Fibroblast of pulmonary artery (primary cell): ENCODE measurements at places on chromosomes 7 and 10.
A peak's percentile ranks its signal among the peaks of the same experiment; 100 is the strongest.

GRCh38 chr10:85650791-85651496 is 715.7 kb downstream of the GRID1 start:
- no peak for DNase-seq

DNA sequence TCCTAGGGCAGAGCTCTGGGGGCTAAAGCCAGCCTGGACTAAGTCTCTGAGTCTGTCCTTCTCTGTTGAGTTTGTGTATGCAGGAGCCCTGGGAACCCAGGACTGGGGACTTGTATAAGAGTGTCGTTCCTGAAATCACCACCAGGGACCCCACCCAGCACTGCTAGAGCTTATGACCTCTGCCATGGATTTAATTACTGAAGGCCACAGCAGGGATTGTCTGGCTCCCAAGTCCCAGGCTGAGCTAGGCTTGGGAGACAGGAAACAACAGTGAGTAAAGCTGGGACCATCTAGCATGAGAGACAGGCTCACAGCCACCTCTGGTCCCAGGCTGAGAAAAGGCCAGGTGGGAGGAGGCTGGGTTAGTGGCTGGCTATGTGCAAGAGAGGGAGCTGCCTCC is 1.4 kb upstream of the TSPAN15 start:
- peak; percentile 46 for DNase-seq

GRCh38 chr10:119084896-119085295 is 4.3 kb upstream of the EIF3A start:
- DNase-seq: no peak

- no peak for DNase-seq
Observed at GRCh38 chr7:41637049-41637448, 65.8 kb downstream of the INHBA start.

GRCh38 chr10:127863231-127863825 is 29.4 kb downstream of the CLRN3 start:
- DNase-seq: no peak

GRCh38 chr7:38702002-38702535 is 70.9 kb upstream of the AMPH start:
- no peak for DNase-seq

GRCh38 chr10:56785292-56785691 is 424.2 kb upstream of the ZWINT start:
- no peak for DNase-seq

DNA sequence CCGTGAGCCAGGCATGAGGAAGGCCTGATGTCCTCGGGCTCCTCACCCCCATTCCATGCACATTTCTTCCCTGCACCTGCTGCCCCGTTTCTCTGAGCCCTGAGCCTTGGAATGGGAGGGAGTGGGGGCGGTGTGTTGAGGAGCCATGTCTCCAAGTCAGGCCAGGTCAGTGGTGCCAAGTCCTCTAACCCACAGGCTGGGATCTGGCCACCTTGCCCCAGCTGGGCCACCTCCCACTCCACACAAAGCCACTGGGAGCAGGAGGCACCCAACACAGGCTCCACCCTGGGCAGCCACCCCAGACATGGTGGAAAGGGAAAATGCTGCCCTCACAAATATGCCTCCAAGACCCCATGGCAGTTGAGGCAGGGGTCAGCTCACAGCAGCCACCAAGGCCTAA is 27.7 kb downstream of the ZCCHC24 start:
- no peak for DNase-seq

GRCh38 chr7:109386959-109387358 is 817.3 kb downstream of the DNAJB9 start:
- no peak for DNase-seq

DNA sequence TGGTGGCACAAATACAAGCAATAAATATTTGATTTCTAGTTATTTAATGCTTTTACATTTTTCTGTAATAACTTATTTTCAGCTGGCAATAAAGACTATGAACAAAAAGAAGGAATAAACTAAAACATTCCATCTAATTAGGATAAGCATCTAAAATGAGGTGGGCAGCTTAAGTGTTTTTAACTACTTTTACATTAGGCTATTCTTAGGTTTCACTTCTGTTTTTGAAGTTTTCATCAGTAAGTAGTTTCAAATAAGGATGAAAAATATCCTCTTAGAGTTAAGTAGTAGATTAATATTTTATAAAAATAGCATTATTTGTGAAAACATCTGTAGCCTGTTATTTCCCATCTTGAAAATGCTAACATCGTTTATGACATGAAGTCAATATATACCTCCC is 15.9 kb downstream of the NT5C2 start:
- no peak for DNase-seq

DNA sequence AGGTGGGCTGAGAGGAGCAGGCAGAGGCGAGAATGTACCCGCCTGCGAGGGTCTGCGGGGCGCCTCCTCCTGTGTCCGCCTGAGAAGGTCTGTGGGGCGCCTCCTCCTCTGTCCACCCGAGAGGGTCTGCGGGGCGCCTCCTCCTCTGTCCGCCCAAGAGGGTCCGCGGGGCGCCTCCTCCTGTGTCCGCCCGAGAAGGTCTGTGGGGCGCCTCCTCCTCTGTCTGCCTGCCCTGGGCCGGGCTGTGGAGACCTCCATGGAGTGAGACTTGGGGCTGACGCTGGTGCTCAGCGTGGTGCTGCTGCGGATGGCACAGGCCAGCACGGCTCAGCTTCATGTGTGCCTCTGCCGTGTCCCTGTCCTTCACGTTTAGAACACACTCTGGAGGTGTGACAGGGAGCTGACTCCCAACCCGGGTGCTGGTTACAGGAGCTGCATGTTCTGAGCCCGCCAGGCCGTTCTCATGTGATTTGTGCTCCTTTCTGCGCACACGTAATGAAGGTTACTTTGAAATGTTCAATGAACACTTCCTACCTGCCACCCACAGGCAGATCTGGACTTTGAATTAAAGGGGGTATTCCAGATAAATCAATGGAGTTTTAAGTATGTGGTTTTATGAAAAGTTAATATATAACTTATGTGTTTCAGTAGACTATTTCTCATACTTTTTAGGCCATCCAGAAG is 20.5 kb upstream of the GET4 start:
- no peak for DNase-seq

DNA sequence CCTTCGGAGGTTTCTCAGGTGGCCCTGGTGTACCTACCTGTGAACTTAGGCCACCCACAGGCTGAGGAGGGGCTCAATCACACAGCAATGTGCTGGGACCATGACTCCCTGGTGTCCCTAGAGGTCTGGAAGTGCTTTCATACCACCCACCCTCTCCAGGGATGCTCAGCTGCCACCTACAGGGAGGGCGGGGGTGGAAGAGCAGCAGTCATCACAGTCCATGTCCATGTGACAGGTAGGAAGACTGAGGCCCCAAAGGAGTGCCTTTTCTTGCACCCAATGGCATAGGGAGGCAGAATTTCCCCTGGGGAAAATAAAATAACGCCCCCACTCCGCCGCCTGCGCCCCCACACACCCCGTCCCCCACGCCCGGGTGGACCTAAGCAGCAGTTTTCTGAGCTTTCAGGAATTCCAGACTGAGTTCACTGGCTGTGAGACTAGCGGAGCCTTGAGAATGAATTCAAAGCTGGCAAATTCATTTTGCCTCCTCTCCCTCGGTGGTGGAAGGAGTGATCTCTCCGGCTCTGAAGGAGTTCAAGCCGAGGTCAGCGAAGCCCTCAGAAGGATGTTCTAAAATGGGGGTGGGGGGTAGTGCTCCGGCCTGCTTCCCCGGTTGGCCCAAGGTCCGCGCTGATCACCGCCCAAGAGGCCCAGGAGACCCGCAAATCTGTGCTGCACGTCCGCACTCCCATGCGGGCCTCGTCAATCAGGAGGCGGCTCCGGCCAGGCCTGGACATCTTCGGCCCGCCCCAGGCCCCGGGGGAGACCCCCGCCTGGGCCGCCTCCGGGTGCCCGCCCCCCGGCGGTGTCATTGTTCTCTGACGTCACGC is 2.1 kb upstream of the ZMIZ1 start:
- peak; percentile 24 for DNase-seq

- no peak for DNase-seq
Observed at GRCh38 chr7:140752533-140752932, 56.0 kb downstream of the NDUFB2 start.

- DNase-seq: peak; percentile 90
Observed at GRCh38 chr7:133436014-133436428, 183.1 kb downstream of the EXOC4 start.

DNA sequence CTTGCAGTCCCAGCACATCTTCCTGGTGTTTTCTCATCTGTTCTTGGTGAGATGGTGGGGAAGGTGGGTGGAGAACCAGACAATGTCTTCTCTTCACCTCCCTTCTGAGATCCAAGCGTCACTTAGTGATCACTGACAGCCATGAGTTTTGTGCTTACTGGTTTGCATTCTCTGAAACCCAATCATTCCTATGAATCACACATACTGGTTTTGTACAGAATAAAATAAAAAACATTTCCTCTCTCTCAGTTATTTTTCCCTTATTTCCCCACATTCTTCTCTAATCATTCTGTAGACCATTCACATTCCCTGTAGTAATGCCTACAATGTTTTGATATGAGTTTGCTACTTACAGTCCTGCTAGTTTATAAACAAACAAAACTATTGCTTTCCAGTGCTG is 143.8 kb upstream of the SLC13A1 start:
- no peak for DNase-seq

DNA sequence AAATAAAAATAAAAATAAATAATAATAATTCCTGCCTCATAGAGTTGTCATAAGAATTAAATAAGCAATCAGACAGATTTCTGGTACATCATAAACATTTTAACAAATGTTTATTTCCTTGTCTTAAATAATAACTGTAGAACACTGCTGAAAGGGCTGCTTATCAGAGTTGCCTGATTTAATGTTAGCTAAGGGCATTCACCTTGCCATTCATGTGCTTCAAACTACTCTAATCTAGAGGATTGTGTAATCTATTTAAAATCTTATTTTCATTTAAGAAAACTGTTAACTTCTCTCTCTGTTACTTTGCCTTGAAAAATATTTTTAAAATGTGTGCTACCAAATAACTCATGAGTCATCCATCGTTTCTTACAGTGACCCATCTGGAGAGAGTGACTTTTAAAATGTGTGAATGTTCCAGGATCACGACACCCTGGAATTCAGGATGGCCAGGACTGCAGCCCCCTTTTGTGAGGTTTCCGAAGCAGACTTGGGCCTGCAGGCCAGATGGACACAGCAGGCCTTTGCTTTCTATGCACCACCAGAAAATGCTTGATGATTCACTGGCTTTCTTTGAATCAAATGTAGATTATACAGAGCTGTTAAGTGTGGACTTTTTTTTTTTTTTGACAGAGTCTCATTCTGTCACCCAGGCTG is 109.1 kb upstream of the TNS3 start:
- peak; percentile 38 for DNase-seq

GRCh38 chr10:19719284-19719683 is 96.9 kb upstream of the PLXDC2 start:
- DNase-seq: peak; percentile 51

GRCh38 chr7:132592936-132593335 is 16.7 kb upstream of the PLXNA4 start:
- no peak for DNase-seq

GRCh38 chr7:37480041-37481031 is 31.7 kb upstream of the ELMO1 start:
- peak; percentile 1 for DNase-seq

DNA sequence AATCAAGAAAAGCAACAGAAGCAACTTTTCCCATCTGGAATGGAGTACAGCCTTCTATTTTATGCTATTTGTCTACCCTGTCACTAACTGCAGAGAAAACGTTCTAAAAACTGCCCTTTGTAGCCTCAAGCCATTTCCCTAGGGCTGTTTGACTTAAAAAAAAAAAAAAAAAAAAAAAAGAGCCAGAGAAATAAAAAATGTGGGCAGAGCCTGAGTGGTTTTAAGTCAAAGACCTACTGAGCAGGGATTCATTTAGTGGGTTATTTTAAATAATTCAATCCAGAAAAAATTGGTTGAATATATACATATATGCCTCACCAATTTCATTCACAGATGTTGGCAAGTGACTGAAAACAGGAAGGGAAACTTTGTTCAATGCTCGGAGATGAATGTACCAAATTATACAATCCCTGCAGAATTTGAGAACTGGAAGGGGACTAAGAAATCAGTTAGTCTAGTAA is 75.2 kb downstream of the PPP1R3C start:
- no peak for DNase-seq

GRCh38 chr7:40711706-40712105 is 576.9 kb downstream of the SUGCT start:
- DNase-seq: no peak

- no peak for DNase-seq
Observed at GRCh38 chr7:99784007-99784406, at the start of gene CYP3A4. Gene CYP3A4 (minus strand): TSS chr7:99784184. CDS start chr7:99784081, 103 bp downstream.
